ENCODE measurements at places on chromosomes 6 and 20.

DNA sequence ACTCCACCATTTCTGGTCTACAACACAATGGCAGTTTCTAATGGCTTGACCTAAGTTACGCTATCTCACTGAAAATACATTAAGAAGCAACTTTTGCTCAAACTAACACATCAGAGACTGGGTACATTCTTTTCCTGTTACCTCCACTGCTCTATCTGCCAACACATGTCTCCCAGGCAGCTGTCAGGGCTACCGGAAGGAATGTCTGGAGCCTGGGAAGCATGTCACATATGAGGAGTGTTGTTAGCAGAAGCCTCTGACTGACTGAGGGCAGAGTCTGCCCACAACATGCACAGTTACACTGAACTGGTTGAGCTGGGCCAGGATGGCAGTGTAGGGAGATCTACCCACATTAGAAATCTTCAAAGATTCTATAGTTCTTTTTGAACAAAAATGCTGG is 264.5 kb downstream of the KIF16B start:
- no peak for DNase-seq

DNA sequence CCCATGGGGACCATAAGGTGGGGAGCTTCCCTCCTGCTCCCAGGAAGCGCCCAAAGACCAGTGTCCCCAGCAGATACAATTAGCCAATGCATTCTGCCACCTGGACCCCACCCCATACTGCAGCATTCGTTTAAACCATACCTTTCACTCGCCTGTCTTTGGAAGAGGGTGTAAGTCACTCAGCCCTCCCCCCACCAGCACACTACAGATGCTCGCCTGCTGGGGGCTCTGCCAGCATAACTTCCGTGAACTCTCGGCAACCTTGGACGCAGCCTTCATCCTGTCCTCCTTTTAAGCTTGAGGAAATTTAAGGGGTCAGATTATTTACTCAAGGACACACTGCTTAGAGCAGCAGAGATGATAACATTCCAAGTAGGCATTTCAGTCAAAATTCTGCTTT is 94.4 kb upstream of the NAA20 start:
- no peak for DNase-seq

GRCh38 chr20:33372993-33373441 is 28.3 kb downstream of the CDK5RAP1 start:
- DNase-seq: no peak

- DNase-seq: no peak
Observed at GRCh38 chr6:90818163-90818562, 231.3 kb upstream of the MAP3K7 start.

- DNase-seq: no peak
Observed at GRCh38 chr6:142597836-142598235, 296.0 kb downstream of the ADGRG6 start.

DNA sequence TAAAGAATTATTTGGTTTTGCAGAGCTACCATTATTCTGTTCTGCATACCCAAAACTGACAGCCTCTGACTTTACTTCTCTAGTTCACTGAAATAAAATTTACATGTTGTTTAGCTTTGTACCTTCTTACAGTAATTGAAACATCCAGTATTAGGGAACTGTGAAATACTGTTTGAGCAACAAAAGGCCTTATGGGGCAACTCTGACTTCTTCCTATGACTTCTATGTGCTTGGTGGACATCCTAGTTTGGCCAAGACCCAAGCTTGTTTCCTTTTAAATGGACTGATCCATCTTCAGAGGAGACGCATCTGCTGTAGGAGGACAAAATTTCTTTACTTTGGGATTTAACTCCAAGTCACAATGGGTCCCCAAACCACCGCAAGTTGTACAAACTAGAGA is 44.7 kb downstream of the NR2E1 start:
- no peak for DNase-seq

Data from anterior cingulate cortex (tissue), 58 donors.